ENCODE measurements at places on chromosomes 13 and 19.

DNA sequence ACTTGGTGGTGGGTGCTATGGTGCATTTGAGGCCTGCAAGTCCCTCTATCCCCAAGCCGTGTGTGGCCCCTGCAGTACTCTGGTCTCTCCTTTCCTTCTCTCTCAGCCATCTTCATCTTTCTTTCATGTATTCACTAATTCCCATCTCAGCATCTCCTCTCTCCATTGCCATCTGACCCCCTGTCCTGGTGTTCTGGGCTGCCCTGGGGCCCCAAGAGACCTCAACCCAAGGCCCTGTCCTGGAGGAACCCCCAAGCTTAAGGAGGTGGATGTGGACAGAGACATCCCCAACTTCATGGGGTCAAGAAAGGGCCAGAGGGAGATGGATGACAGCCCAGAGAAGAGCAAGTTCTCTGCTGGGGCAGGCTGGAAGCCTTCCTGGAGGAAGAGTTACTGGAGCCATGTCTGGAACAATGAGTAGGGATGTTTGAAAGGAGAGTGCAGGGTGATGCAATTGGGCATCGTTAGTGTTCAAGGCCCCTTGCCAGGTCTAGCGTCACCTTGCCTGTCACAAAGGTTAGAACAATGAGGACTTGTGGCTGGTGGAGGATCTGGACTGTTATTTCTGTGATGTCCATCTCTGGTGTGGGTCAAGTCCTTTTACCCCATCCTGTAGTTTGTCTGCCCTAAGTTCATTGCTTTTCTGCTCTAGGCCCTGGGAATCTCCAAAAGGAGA, 3.5 kb downstream of the CYP4F3 start:
- ATAC-seq, result no peak

DNA sequence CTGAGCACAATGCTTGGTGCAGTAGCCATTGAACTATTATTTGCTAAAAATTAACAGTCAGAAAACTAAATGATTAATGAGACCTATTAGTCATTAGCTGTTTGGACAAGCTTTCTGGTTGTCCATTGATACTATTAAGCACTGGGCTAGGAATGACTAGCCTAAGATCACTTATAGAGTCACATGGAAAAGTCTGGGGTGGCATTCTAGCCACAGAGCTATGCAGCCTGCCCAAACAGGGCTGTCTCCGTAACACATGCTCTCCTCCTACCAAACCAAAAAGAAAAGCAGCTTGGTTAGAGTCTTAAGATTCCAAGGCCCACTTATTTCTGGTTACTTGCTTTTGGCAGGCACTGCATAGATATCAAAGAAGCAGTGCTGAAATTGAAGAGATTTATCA, 193.5 kb upstream of the NBEA start:
- no peak for ATAC-seq

DNA sequence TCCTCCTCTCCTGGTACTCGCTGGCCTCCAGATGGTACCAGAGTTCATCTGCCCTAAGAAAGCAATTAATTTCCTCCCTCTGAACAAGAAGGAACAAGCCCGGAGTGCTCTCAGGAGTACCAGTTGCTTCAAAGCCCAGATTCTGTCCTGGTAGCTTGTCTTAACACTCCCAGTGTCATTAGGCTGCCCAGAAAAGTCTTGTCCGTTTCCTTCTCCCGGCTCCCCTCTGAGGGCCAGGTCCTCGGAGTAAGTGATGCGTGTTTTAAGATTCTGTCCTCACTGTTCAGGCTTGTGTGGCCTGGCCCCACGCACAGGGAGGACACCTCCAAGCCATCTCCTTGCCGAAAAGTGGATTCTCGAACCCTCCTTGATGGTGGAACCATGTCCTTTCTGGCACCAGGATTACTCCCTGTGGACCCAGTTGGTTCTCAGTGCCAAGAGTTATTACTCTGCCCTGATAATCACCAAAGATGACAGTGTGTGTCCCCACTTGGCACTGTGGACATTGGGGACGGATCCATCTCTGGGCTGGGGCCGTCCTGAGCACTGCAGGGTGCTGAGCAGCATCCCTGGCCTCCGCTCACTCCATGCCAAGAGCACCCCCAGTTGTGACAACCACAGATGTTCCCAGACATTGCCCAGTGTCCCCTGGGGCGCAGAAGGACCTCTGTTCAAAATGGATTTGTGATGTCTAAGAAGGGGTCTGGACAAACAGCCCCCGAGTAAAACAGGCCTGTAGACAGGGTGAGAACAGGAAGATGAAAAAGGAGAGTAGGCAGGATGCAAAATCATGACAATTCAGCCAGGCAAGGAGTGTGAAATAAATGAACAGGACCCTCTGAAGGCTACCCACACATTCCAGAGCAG, 52.4 kb downstream of the RFX2 start:
- ATAC-seq, result no peak

- ATAC-seq, result no peak
Measured at GRCh38 chr13:39600766-39601165, 2.2 kb downstream of the LHFPL6 start.

DNA sequence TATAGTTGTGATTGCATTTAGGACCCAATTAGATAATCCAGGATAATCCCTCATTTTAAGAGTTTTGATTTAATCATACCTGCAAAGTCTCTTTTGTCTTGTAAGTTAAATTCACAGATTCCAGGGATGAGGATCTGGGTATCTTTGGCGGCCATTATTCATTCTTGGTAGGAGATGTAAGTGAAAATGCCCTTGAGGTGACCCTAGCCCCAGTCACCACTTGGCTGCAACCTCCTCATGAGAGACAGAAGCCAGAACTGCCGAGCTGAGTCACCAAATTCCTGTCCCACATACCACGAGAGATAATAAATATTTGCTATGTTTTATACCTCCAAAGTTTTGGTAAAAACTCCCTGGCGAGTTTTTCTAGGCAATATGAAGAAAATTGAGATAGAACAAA, 389.4 kb downstream of the RFC3 start:
- no peak for ATAC-seq

- no peak for ATAC-seq
Measured at GRCh38 chr19:53123400-53123799, 9.3 kb downstream of the ZNF415 start.

DNA sequence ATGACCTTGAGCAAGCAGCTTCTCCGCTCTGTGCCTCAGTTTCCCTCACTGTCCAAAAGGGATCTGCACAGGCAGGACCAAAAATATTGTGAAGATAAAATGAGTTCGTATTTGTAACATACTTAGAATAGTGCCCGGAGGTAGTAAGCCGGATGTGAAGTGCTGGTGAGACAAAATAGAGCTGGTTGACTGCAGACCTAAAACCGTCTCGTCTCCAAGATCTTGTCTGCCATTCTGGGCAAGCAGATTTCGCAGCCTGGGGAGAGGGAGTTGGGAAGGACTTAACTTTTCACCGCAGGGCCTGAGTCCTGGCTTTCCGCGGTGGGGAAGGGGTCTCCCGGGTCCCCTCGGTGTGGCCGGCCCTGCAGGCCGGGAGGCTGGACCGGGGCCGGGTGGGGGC, 8.2 kb upstream of the BBC3 start:
- no peak for ATAC-seq

GRCh38 chr13:106212386-106213010, 323.0 kb downstream of the EFNB2 start:
- ATAC-seq, result no peak

- ATAC-seq, result no peak
Measured at GRCh38 chr19:23118400-23118799, 1.6 kb downstream of the ZNF730 start.

- peak; percentile 72 for ATAC-seq
Measured at GRCh38 chr19:14375055-14375581, 6.1 kb upstream of the ADGRE5 start.

DNA sequence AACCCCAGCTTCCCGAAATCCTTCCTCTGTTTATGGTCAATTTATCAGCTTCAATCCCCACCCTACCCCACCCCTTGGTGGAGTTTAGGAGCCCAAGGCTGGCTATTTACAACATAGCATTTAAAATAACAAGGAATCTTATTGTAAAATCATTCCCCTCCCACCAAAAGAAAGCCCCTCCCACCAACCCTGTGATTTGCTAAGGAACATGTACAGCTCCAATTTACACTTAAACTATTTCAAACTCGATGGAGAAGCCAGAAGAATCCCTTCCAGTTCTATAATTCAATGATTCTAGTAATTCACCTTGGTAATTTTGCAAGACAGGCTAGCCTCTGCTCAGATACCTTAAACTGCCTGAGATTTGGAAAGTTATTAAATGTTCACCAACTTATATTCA, 3.0 kb downstream of the LATS2 start:
- no peak for ATAC-seq

DNA sequence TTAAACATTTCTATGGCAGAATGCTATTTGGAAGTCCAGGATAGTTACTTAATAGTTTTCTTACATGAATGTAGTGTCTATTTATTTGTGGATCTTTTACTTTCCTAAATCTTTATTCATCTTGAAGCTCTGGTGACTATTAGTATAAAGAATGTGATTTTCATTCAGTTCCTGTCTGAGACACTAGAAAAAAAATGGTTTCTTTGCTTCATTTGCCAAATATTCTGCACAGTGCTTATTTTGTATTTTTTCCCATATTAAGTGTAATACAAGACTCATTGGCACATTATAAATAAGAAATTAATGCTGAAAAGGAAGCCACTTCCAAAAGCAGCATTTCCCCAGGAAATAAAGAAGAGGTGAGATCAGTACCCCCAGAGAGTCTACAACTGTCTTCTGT, 109.8 kb downstream of the POSTN start:
- ATAC-seq, result no peak

- no peak for ATAC-seq
Measured at GRCh38 chr13:43005460-43006236, 13.6 kb upstream of the EPSTI1 start.

DNA sequence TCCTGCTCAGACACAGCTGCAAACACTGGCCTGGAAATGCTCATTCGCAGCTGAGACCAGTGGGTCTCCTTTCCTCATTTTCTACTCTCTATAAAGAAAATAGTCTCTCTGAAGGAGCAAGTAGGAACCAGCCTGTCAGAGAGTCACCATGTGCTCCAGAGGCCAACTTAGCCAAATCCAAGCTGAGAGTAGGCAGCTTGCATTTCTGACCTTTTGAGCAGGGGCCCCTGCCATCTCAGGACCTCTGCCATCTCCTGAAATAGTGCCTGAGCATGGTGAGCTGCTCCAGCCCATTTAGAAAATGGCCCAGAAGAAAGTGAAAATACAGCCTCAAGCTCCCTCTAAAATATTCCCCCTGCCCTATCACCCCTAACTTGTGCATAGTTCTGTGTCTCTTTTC, 95.6 kb downstream of the STOML3 start:
- no peak for ATAC-seq

GRCh38 chr13:112629161-112629560, 41.2 kb upstream of the TUBGCP3 start:
- no peak for ATAC-seq

- ATAC-seq, result no peak
Measured at GRCh38 chr13:42875475-42876269, 94.3 kb downstream of the FAM216B start.

DNA sequence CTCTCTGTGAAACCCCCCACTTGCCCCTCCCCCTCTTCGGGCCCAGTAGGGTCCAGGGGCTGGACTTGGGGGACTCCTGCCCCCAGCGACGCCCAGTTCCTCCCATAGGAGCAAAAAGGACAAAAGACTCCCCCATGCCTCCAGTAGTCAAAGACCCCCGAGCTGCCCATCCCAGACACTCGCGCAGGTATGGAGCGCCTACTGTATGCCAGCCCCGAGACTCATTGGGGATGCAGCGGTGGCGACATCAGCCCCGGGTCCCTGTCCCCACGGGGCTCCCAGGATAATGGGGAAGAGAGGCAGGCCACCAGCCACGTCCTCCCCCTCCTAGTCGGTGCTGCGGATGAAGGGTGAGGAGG, 18.3 kb upstream of the ZNRF4 start:
- ATAC-seq, result no peak

DNA sequence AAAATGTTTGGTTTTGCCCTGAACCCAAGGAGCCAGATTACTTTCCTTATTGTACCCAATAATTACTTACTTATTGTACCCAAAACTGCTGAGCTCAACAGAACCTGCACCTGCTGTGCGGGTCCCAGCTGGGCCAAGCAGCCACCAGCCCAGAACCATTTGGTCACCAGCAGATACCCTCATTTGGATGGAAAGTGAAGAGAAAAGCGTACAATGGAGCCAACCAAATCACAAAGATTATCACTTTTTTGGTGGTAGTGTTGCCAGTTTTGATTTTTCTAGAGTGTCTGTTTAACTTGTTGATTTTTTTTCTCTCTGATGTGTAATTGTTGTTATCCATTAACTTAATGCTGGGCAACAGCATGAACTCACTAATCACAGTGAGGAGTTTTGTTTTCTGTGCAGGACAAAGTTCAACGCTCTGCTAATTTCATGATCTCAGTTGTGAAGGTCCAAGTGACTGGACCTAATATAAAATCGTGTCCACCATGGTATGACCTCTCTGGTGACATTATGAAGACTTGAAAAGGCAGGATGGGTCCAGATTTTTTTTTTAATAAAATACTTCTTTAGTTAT, 23.8 kb downstream of the SPATA13 start:
- no peak for ATAC-seq

DNA sequence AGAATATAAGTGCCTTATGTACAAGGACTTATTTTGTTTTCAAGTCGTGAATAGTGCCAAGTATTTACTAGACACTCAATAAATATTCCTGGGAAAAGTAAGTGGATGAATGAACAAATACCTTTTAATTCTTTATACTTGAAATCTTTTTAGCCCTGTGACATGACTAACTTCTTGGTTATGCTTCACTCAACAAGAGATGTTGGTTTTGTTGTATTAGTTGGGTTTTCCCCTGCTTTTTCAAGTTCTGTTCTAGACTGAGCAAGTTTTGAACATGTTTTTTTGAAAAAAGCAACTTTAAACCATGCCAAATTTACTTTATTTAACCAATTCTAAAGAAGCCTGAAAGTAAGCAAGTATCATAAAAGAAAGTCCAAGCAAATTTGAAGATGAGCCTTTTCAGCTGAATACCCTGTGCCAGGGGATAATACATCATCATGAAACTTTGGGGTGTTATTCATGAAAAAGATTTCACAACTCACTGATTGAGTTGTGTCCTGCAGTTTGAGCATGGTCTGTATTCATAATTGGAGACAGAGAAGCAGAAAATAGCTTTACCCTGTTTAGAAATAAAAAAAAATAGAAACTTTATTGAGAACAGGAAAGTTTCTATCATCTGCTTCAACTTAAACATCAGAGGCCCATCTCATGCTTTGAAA, 11.1 kb downstream of the LMO7 start:
- ATAC-seq, result no peak

DNA sequence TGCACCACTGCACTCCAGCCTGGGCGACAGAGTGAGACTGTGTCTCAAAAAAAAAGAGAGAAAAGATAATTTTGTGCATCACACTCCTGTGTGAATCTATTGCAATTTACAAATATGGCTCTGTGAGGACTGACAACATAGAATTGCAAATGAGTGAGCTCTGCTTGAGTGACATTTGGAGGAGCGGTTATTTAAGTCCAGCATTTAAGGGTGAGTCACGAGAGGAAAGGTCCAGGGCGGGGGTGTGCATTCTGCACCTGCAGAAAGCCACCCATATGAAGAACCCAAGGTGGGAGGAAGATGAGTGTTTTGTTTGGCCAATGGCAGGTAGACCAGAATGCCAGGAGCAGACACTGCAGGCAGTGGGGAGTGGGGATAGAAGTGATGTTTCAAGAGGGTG, 58.5 kb downstream of the DGKH start:
- no peak for ATAC-seq

- no peak for ATAC-seq
Measured at GRCh38 chr19:33110137-33110910, 21.6 kb upstream of the WDR88 start.

GRCh38 chr13:80237646-80238045, 103.3 kb downstream of the SPRY2 start:
- no peak for ATAC-seq

- no peak for ATAC-seq
Measured at GRCh38 chr19:43777163-43777695, 3.5 kb downstream of the KCNN4 start.

GRCh38 chr13:98044301-98044700, 90.8 kb downstream of the IPO5 start:
- no peak for ATAC-seq

Measured in activated CD4-positive, CD25-positive, alpha-beta regulatory T cell treated with anti-CD3 and anti-CD28 coated beads, Interleukin-2, amount 50 U/mL, for 24 hours (primary cell).